ENCODE measurements at places on chromosomes 1 and 21.

DNA sequence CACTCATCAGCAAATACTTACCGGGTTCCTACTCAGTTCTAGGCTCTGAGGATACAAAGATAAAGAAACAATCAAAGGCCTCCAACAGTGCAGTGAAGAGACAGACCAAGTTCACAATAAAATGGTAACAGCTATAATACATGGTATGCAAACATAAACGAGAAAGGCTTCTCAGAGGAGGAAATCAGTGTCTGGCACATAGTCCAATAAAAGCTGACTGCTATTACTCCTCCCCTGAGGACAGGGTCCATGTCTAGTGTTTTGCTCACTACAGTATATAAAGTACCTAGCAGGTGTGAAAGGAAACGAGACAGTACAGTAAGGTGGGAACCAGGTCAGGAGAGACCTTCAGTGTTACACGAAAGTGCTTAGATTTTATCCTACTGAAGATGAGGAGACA, 4.3 kb downstream of the RBM34 start:
- no peak for DNase-seq
- H3K27me3 ChIP-seq = no peaks in the 10 kb centered on the region
- no peak overlapping the region for H3K4me3 ChIP-seq
- H3K27ac ChIP-seq = no peak overlapping the region
- H3K4me1 ChIP-seq = peaks cover 15% of the 10 kb centered on the region
- H3K36me3 ChIP-seq = peaks cover 32% of the 10 kb centered on the region

- peak; percentile 6 for DNase-seq
- peaks cover 5% of the 10 kb centered on the region for H3K36me3 ChIP-seq
- no peaks in the 10 kb centered on the region for H3K4me1 ChIP-seq
- no peak overlapping the region for H3K4me3 ChIP-seq
- H3K27me3 ChIP-seq = peaks cover 72% of the 10 kb centered on the region
Measured at GRCh38 chr1:143698016-143698415, 273.8 kb downstream of the FAM72C start.

DNA sequence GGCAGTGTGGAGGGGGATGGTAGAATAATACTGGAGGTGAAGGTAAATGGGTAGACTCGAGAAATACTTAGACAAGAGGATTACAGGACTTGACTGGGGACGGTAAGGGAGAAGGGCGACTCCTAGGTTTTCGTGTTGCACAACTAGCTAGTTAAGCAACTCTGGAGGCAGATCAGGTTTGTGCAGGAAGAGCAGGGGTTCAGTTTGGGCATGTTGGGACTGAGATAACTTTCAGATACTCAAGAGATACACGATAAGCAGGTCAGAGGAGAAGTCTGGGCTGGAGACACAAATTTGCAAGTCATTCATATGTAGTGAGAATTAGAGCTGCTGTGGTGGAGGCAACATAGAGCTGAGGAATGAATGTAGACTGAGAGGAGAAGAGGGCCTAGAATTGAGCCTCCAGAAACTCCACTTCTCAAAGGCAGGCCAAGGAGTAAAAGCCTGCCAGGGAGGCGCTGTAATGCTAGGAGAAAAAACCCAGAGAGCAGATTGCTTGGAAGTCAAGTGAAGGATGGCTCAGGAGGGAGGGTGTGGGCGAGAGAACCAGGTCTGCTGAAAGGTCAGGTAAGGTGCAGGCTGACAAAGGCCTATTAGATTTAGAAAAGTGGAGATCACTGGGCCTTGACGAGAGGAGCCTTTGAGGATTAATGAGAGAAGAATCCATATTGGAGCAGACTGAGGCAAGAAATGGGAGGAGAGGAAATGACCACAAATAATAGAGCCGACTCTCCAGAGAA, 20.8 kb downstream of the MAB21L3 start:
- H3K4me1 ChIP-seq = peaks cover 29% of the 10 kb centered on the region
- no peak overlapping the region for H3K4me3 ChIP-seq
- DNase-seq = no peak
- peaks cover 7% of the 10 kb centered on the region for H3K27me3 ChIP-seq

- DNase-seq = no peak
- peaks cover 6% of the 10 kb centered on the region for H3K27me3 ChIP-seq
- H3K4me3 ChIP-seq = no peak overlapping the region
- peaks cover 12% of the 10 kb centered on the region for H3K4me1 ChIP-seq
Measured at GRCh38 chr1:202223121-202223860, 29.7 kb downstream of the LGR6 start.

- no peak overlapping the region for H3K4me3 ChIP-seq
- H3K36me3 ChIP-seq = peaks cover 2% of the 10 kb centered on the region
- no peaks in the 10 kb centered on the region for H3K27me3 ChIP-seq
- DNase-seq = no peak
- H3K27ac ChIP-seq = no peak overlapping the region
Measured at GRCh38 chr1:59523745-59524450, 227.0 kb downstream of the FGGY start.

- peak overlapping the region; percentile 99 for H3K4me3 ChIP-seq
- H3K36me3 ChIP-seq = peaks cover 57% of the 10 kb centered on the region
- peaks cover 19% of the 10 kb centered on the region for H3K4me1 ChIP-seq
- peak overlapping the region; percentile 100 for H3K27ac ChIP-seq
- DNase-seq = no peak
Measured at GRCh38 chr1:204409836-204410687, 1.6 kb downstream of the PPP1R15B start.

GRCh38 chr1:17251701-17252376, 2.9 kb downstream of the PADI3 start:
- H3K36me3 ChIP-seq = no peaks in the 10 kb centered on the region
- no peak overlapping the region for H3K4me3 ChIP-seq
- peaks cover 11% of the 10 kb centered on the region for H3K27me3 ChIP-seq

DNA sequence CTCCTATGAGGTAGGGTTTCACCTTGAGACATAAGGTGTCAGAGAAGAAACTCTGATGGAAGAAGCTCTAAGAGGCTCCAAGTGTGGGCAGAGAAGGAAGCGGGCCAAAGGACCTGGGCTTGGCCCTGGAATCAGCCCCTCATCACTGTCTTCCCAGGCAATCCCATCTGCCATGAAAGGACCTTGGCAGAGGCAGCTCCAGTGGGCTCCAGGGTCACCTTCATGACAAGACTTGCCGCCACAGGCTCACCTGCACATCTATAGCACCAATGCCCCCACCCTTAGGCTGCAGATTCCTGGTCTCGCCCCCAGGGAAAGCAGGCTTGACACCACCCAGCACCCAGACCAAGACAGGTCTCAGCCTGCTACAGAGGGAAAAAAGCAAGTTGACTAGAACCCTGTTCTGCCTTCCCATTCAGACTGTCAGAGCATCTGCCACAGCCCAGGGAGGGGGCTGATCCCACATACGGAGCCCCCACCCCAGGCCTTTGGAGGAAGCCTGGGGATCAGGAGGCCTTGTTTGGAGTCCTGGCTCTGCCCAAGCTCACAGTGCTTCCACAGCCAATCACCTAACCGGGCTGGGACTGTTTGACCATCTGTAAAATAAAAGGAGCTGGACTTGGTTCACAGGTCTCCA, 490 bp upstream of the FAM110D start:
- H3K36me3 ChIP-seq = no peaks in the 10 kb centered on the region
- H3K4me1 ChIP-seq = peaks cover 4% of the 10 kb centered on the region
- no peak for DNase-seq
- H3K27ac ChIP-seq = no peak overlapping the region
- H3K27me3 ChIP-seq = peaks cover 57% of the 10 kb centered on the region

DNA sequence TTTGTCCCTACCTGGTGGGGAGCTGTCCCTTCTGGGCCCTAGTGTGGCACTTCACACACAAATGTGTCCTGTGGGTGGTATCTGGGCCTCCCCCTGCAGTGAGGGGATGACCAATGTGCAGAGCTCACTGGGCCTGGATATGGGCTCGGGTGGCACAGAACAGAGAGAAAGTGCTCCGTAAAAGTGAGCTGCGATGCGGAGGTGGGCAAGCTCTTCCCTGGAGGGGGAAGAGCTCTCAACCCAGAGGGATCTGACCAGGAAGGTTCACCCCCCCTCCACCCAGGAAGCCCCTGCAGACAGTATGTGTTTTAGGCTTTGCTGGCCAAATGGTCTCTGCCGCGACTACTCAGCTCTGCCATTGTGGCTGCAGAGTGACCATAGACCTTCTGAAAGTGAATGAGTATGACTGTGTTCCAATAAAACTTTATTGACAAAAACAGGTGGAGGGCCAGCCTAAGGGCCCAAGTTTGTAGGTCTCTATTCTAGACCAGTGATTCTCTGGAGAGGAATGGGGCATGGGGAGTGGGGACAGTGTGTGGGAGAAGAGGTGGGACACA, 8.6 kb upstream of the ITGB2 start:
- peaks cover 63% of the 10 kb centered on the region for H3K4me1 ChIP-seq
- H3K36me3 ChIP-seq = peaks cover 4% of the 10 kb centered on the region
- H3K27ac ChIP-seq = peak overlapping the region; percentile 80
- DNase-seq = no peak

GRCh38 chr1:202056644-202057334, 46.4 kb downstream of the ELF3 start:
- no peak for DNase-seq
- no peaks in the 10 kb centered on the region for H3K36me3 ChIP-seq
- H3K4me3 ChIP-seq = no peak overlapping the region
- H3K4me1 ChIP-seq = no peaks in the 10 kb centered on the region
- H3K27ac ChIP-seq = no peak overlapping the region

GRCh38 chr1:241131636-241132194, 225.3 kb downstream of the RGS7 start:
- no peaks in the 10 kb centered on the region for H3K36me3 ChIP-seq
- no peak for DNase-seq
- H3K4me1 ChIP-seq = no peaks in the 10 kb centered on the region
- H3K27me3 ChIP-seq = no peaks in the 10 kb centered on the region

- DNase-seq = no peak
- no peak overlapping the region for H3K4me3 ChIP-seq
- H3K27me3 ChIP-seq = no peaks in the 10 kb centered on the region
- no peaks in the 10 kb centered on the region for H3K4me1 ChIP-seq
- no peak overlapping the region for H3K27ac ChIP-seq
- peaks cover 4% of the 10 kb centered on the region for H3K36me3 ChIP-seq
Measured at GRCh38 chr1:77239311-77239710, 20.1 kb upstream of the PIGK start.

DNA sequence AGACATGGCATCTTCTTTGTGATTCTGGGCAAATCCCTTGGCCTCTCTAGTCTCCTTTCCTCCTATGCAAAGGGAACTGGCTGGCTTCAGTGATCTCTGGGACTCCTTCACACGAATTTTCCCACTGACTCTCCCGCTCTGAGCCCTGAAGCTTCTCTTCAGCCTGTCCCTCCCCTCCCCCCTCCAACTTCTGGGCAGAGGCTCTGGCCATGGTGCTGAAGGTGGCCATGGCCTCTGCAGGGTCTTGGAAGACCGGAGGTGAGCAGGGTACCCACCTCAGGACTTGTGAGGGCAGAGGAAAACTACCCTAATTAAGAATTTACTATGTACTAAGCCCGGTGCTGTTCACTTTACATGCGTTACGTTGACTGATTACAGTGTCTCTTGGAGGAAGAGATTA, 29.4 kb upstream of the POU3F1 start:
- H3K4me1 ChIP-seq = no peaks in the 10 kb centered on the region
- peaks cover 24% of the 10 kb centered on the region for H3K27me3 ChIP-seq
- no peak overlapping the region for H3K4me3 ChIP-seq
- no peaks in the 10 kb centered on the region for H3K36me3 ChIP-seq
- no peak for DNase-seq

DNA sequence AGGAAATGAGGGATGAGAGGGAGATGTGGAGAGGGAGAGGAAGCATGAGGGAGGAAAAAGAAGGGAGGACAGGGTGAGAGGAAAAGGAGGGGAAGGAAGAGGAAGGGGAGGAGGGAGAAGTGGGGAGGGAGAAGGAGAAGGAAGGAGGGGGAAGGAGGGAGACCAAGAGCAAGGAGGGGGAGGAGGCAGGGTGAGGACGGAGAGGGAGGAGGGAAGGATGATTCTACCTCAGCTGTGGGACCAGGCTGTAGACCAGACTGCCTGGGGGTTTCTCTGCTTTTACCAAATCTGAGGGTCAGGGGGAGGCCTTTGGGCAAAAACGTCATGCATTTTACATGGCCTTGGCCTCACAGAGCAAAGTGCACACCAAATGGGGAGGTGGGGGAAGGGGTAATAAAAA, 94.5 kb downstream of the KCND3 start:
- DNase-seq = no peak
- no peak overlapping the region for H3K4me3 ChIP-seq
- H3K4me1 ChIP-seq = no peaks in the 10 kb centered on the region
- peaks cover 8% of the 10 kb centered on the region for H3K27me3 ChIP-seq
- no peaks in the 10 kb centered on the region for H3K36me3 ChIP-seq

- H3K27ac ChIP-seq = no peak overlapping the region
- H3K27me3 ChIP-seq = no peaks in the 10 kb centered on the region
- H3K4me1 ChIP-seq = peaks cover 15% of the 10 kb centered on the region
- no peaks in the 10 kb centered on the region for H3K36me3 ChIP-seq
Measured at GRCh38 chr21:34031835-34032370, 41.5 kb upstream of the MRPS6 start.

DNA sequence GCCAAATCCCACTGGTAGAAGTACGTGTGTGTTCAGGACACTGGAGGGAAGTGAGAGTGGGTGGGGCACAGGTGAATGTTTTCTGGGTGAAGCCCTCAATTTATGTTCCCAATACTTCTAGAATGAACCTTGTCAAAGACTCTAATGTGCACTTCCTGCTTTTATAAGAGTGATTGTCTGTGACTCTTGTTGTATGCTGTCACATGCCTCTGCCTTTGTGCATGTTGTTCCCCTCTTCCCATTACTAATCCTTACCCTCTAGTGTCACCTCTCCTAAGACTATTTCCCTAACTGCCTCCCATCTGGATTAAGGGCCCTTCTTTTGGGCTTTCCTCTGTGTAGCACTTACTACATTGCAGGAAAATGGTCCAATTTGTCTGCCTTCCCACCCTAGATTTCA, 2.5 kb upstream of the LINGO4 start:
- H3K4me3 ChIP-seq = no peak overlapping the region
- no peak overlapping the region for H3K27ac ChIP-seq

GRCh38 chr1:43147625-43148327, 24.3 kb downstream of the EBNA1BP2 start:
- no peaks in the 10 kb centered on the region for H3K4me1 ChIP-seq
- H3K4me3 ChIP-seq = peak overlapping the region; percentile 5
- H3K27me3 ChIP-seq = peaks cover 74% of the 10 kb centered on the region
- no peak overlapping the region for H3K27ac ChIP-seq

All from activated naive CD8-positive, alpha-beta T cell treated with anti-CD3 and anti-CD28 coated beads for 36 hours (primary cell).